ENCODE measurements at places on chromosomes 7 and 10.

GRCh38 chr10:102596506-102596971 lies 47.7 kb upstream of the TRIM8 start:
- peak; percentile 49 for DNase-seq

GRCh38 chr7:29840701-29841100 lies 34.4 kb downstream of the WIPF3 start:
- DNase-seq = no peak

DNA sequence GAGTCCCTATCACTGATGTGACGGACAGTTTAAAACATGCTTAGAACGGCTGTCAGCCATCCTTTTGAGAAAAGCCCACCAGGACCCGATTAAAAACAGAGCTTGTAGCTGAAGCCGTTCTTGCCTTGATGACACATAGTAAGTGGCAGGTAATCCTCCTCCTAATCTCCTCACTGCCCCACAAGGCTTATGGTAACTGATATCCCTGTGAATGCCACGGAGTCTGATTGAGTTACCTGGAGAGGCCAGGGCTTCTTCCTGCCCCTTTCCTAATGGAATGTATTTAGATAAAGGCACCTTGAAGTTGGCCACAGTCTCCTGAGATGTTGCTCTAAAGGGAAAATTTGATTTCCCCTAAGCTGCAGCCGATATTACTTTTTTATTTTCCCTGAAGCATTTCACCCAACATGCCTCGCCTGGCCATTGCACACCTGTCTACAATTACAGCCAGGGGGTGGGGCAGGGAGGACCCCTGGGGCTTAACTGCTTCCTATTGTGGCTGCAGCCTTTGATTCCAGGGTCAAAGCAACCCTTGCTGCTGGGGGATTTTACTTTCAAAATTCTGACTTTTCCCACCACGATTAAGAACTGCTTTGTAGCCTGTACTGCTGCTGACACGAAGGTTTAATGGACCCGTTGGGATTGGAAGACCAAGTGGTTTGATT lies 169.0 kb upstream of the GPR26 start:
- peak; percentile 1 for DNase-seq

- peak; percentile 14 for DNase-seq
Observed at GRCh38 chr10:46255801-46256747, 30.7 kb upstream of the ANTXRL start.

GRCh38 chr7:112887337-112887736 lies 97.1 kb upstream of the TMEM168 start:
- no peak for DNase-seq

GRCh38 chr10:48786606-48787282 lies 102.1 kb downstream of the WDFY4 start:
- no peak for DNase-seq

- no peak for DNase-seq
Observed at GRCh38 chr10:123584419-123584775, 81.8 kb upstream of the GPR26 start.

DNA sequence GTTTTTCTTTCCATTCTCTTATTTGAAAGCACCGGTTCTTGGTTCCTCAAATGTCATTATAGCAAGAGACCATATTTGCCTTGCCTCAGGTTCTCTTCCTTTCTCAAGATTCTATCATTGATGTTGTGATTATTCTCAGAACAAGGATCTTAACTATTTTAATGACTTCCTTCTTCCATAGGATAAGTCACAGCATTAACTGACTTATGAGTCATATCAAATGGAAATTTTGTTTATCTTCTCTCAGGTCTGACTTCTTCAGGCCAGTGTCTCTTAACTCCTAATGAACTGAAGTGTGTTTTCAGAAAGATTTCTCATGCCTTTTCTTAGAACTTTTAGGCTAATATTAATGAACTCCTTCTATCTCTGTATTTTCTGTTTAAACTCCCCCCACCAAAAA lies 794.6 kb upstream of the LRRN3 start:
- no peak for DNase-seq

DNA sequence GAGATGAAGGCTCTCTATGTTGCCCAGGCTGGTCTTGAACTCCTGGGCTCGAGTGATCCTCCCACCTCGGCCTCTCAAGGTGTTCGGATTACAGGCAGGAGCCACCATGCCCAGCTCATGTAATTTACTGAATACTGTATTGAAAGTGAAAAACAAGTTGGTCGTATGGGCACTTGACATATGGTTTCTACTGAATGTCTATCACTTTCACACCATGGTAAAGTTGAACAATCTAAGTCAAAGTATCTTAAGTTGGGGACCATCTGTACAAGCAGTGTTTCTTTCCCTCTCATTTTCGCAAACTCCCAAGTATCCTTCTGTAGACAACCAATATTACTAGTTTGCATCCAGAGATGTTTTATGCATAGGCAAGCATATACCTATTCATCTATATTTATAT lies 116.6 kb downstream of the TMEM178B start:
- DNase-seq = no peak

- no peak for DNase-seq
Observed at GRCh38 chr10:103750836-103751235, 104.5 kb downstream of the SH3PXD2A start.

DNA sequence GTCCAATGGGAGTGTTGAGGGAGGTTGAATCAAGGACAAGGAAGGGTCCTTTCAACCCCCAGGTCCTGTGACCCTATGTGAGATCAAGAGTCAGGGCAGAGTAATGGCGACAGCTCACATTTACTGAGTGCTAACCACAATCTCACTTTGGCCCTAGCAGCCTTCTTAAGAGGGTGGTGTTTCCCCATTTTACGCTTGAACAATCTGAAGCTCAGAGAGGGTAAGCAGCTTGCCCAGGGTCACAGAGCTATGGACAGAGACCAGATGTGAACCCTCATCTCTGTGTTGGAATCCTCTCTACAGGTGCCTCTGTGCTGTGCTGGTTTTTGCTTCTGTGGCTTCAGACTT lies 102.0 kb downstream of the GRK5 start:
- no peak for DNase-seq

GRCh38 chr10:91082447-91082846 lies 138.0 kb upstream of the PCGF5 start:
- no peak for DNase-seq
